ENCODE measurements at places on chromosomes 6 and 20.

DNA sequence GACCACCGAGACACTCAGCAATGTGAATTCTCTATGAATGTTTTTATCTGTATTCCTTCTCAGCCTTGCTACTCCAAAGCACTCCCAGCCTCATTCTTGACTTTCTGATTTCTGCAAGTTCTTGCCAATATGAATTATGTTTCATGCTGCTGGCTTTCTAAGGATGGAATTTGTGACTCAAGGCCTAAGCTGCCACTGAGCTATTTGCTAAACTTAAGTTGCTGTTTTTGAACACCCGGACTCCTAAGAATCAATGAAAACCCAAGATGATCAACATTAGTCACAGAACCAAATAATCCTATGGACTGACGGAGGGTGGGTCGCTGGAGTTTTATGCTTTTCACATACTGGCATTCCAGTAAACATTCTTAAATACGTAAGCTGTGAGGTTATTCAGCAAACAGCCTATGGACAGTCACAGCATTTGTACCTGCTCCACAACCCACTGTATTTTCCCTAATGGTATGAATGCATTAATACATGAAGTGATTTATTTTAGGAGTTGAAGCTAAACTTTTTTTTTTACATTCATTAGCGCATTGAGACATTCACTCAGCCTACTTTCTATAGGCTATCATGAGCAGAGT is 8.2 kb upstream of the PXDC1 start:
- H3K27me3 ChIP-seq: peaks cover 2% of the 10 kb centered on the region
- H3K27ac ChIP-seq: no peak overlapping the region
- H3K4me3 ChIP-seq: no peak overlapping the region
- no peaks in the 10 kb centered on the region for H3K4me1 ChIP-seq

DNA sequence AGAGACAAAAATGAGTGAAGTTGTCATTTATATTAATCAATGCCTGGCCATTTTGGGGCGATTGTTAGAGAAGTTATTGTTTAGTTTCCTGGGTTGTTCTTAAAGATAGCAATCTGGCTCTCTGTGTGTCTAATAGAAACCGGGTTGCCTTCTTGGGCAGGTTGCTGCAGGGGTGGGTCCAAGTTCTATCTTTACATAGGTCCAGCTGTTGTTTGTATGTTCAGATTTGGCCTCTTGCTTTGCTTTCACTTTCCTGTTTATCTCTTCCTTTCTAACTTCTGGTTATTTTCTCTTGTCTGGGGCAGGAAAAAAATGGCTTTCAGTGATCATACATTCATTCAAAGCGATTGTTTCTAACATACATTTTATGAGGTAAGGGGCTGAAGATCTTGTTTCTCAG is 128.4 kb upstream of the NOX3 start:
- no peak for DNase-seq
- peaks cover 3% of the 10 kb centered on the region for H3K27me3 ChIP-seq
- no peak overlapping the region for H3K4me3 ChIP-seq
- no peak overlapping the region for H3K27ac ChIP-seq

- no peak overlapping the region for H3K27ac ChIP-seq
- DNase-seq: no peak
- H3K4me1 ChIP-seq: peaks cover 2% of the 10 kb centered on the region
- peak overlapping the region; percentile 69 for H3K4me3 ChIP-seq
Observed at GRCh38 chr6:71496722-71497033, 208.1 kb downstream of the OGFRL1 start.

GRCh38 chr20:23148731-23149570 is 62.8 kb upstream of the CD93 start:
- H3K27ac ChIP-seq: no peak overlapping the region
- peaks cover 3% of the 10 kb centered on the region for H3K27me3 ChIP-seq
- H3K4me3 ChIP-seq: no peak overlapping the region
- DNase-seq: no peak

GRCh38 chr6:89330910-89331309 is 15.8 kb upstream of the GABRR2 start:
- H3K4me1 ChIP-seq: no peaks in the 10 kb centered on the region
- no peak overlapping the region for H3K27ac ChIP-seq
- peaks cover 2% of the 10 kb centered on the region for H3K27me3 ChIP-seq
- DNase-seq: no peak
- H3K36me3 ChIP-seq: peaks cover 26% of the 10 kb centered on the region
- H3K4me3 ChIP-seq: no peak overlapping the region

GRCh38 chr6:142822842-142823241 is 122.1 kb downstream of the HIVEP2 start:
- no peak overlapping the region for H3K4me3 ChIP-seq
- peaks cover 6% of the 10 kb centered on the region for H3K27me3 ChIP-seq
- peaks cover 11% of the 10 kb centered on the region for H3K36me3 ChIP-seq
- peaks cover 46% of the 10 kb centered on the region for H3K4me1 ChIP-seq
- DNase-seq: no peak

GRCh38 chr20:9241721-9242427 is 173.0 kb downstream of the PLCB4 start:
- no peak for DNase-seq
- H3K36me3 ChIP-seq: no peaks in the 10 kb centered on the region
- H3K27ac ChIP-seq: no peak overlapping the region

DNA sequence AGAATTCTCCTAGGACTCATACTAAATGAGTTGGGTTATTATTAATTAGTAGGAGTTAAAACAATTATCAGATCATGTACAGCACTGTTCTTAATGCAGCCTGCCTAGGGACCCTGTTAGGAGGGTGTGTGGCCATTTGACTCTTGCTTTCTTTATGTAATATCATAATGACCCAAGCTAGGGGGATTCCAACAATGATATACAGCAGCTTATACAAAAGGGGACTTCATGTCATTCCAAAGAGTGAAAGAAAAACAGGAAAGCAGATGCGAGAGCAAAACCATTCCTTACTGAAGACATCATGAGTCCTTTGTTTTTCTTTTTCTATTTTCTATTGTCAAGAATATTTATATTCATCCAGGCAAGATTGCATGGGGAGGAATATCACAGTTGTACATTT is 455.2 kb downstream of the PLCB1 start:
- no peak for DNase-seq
- peak overlapping the region; percentile 18 for H3K4me3 ChIP-seq
- peaks cover 23% of the 10 kb centered on the region for H3K4me1 ChIP-seq
- no peaks in the 10 kb centered on the region for H3K27me3 ChIP-seq
- H3K27ac ChIP-seq: peak overlapping the region; percentile 88

DNA sequence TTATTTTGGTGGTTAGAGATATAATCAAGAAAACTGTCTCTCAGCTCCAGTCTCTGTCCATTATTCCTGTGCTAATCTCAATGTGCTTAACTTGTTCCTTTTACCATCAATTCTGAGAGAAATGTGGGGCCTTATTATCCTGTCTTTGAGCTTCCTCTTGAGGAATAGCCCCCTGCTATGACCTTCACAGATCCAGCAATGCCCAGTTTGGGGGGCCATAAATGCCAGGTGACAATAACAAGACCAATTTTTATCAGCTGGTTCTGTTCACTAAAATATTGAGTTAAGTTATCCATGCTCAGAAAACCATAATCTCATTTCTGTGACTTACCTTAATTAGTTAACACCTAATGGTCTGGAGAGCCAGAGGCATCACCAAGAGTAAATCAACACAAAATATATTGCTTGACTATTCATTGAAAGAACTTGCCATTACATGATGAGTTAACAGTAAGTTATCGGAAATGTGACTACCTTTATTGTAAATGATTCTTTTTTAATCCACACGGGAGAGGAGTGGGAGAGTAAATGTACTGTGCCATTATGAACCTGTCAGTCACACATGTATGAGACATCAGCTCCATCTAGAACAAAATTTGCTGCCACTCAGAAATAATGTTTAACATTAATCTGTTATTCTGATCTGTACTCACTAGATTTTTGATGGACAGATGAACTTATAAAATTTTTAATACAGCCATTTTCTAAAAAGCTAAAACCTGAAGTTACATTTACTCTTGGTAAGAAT is 149.7 kb downstream of the ID4 start:
- DNase-seq: no peak
- H3K27ac ChIP-seq: no peak overlapping the region
- H3K4me3 ChIP-seq: no peak overlapping the region
- H3K36me3 ChIP-seq: no peaks in the 10 kb centered on the region
